ENCODE measurements at places on chromosomes 16 and 17.

DNA sequence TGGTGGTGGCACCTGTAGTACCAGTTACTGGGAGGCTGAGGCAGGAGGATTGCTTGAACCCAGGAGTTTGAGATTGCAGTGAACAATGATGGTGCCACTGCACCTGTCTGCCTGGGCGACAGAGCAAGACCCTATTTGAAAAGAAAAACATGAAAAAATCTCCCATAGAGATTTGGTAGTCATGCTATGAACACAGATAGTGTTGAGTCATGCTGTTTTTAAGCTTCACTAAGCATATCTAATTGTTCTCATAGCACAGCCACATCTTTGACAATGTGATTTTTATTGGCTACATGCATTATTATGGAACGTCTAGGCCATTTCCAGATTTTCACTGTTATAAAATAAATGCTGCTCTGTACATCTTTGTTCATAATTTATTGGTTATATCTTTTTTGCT lies 6.0 kb downstream of the IL34 start:
- no peak for DNase-seq

DNA sequence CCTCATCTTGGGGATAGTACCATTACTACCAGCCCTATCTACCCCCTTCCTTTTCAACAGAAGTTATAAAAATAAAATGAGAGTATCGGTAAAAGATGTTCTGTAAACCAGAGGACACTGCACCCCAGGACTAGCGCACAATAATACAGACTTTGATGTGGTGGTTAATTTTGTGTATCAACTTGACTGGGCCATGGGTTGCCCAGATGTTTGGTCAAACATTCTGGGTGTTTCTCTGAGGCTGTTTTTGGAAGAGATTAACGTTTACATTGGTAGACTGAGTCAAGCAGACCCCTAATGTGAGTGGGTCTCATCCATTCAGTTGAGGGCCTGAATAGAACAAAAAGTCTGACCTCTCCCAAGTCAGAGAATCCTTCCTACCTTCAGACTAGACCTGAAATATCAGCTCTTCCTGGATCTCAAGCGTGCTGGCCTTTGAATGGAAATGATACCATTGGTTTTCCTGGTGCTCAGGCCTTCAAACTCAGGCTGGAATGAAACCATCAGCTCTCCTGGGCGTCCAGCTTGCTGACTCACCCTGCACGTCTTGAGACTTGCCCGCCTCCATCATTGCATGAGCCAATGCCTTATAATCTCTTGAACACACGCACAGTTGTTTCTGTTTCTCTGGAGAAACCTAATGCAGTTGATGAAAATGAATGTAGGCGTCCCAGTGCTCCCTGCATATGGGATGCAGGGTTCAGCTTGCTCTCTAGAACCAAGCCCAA lies 10.1 kb downstream of the MRM1 start:
- DNase-seq: no peak

DNA sequence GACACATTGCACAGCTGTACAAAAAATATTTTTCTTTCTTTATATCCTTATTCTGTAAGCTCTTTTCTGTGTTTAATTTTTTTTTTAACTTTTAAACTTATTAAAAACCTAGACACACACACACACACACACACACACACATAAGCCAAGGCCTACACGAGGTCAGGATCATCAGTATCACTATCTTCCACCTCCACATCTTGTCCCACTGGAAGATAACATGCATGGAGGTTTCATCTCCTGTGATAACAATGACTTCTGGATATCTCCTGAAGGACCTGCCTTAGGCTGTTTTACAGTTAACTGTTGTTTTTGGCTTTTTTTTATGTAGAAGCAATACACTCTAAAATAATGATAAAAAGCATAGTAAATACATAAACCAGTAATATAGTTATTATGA lies 71.2 kb downstream of the TNRC6C start:
- no peak for DNase-seq

GRCh38 chr16:6446370-6446769 lies 886.3 kb upstream of the RBFOX1 start:
- DNase-seq: no peak

DNA sequence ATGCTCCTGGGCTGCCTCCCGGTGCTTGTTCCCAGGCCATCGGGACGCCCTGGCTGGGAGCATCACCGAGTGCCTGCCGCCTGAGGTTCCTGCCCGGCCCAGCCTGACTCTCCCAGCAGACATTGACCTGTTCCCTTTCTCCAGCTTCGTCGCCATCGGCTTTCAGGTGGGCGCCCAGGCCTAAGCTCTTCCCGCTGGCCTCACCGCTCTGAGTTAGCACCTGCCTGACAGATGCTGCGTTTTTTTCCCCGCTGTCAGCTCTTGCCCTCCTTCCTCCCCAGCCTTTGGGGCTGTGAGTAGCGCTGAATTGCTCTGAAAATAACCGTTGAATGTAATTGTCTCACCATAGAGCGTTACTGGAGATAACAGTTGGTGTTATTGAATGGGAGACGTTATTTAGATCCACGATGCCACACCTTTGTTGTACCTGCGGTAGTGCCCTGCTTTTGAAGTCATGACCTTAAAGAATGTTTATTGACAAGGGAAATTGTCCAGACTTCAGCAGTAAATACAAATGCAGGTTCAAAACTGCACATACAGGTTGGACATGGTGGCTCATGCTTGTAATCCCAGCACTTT lies 21.3 kb upstream of the SMIM5 start:
- DNase-seq: no peak

DNA sequence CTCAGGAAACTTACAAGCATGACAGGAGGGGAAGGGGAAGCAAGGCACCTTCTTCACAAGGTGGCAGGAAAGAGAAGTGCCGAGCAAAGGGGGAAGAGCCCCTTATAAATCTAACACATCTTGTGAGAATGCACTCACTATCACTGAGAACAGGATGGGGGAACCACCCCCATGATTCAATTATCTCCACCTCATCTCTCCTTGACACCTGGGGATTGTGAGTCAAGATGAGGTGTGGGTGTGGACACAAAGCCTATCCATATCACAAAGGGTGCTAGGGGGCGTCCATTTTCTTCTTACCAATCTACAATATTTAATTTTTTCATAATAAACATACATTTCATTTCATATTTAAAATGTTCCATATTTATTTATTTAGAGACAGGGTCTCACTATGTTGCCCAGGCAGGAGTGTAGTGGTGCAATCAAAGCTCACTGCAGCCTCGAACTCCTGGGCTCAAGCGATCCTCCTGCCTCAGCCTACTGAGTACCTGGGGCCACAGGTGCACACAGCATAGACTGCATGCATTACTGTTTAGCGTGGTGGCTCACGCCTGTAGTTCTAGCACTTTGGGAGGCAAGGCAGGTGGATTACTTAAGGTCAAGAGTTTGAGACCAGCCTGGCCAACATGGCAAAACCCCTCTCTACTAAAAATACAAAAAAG lies 26.5 kb upstream of the FAAP100 start:
- no peak for DNase-seq

GRCh38 chr17:54172985-54173316 lies 350.2 kb downstream of the KIF2B start:
- DNase-seq: no peak

DNA sequence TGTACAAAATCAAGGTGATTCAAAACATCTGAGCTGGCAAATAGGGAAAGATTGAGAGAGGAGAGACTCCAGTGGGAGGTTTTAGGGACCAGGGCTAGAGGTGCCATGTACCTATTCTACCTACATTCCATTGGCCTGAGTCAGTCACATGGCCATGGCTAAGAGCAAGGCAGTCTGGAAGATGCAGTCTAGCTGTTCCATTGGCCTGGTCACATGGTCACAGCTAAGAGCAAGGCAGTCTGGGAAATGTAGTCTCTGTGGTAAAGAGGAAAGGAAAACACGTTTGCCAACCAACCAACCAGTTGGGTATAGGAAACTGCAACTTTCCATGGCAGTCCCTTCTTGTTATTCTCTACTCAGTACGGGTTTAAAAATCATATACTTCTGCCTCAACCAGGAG lies 369.1 kb downstream of the XYLT1 start:
- DNase-seq: no peak

GRCh38 chr16:80210787-80211186 lies 330.0 kb upstream of the DYNLRB2 start:
- no peak for DNase-seq

DNA sequence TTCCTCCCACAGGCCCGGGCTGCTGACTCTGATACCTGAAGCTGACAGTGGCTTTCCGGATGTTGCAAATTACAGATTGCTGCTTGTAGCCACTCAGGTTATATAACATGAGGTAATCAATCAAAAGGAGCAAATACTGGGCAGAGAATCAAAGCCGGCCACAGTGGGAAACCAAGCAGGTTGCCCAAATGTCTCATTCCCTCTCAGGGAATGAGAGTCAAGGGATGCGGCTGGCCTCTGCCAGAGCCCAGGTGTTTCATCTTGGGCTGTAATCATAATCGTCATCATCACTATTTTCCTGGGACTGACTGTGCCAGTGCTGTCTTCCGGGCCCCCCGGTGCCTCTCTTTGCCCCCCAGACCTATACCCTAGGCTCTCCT lies 292.4 kb upstream of the FOXF1 start:
- DNase-seq: no peak
